Stimulated activated CD8-positive, alpha-beta memory T cell treated with anti-CD3 and anti-CD28 coated beads, Interleukin-15, amount 100 ng/mL, for 1 hour (primary cell): ENCODE measurements at places on chromosomes 3 and 15.

- DNase-seq = no peak
These were observed 7.4 kb downstream of the PRSS50 start for GRCh38 chr3:46710229-46710628.

GRCh38 chr3:41419809-41420208 lies 220.5 kb downstream of the CTNNB1 start:
- DNase-seq = no peak

- DNase-seq = no peak
These were observed 124.3 kb downstream of the CHCHD6 start for GRCh38 chr3:126828306-126828705.

- no peak for DNase-seq
These were observed 158.6 kb downstream of the ADAM10 start for GRCh38 chr15:58590926-58591325.

DNA sequence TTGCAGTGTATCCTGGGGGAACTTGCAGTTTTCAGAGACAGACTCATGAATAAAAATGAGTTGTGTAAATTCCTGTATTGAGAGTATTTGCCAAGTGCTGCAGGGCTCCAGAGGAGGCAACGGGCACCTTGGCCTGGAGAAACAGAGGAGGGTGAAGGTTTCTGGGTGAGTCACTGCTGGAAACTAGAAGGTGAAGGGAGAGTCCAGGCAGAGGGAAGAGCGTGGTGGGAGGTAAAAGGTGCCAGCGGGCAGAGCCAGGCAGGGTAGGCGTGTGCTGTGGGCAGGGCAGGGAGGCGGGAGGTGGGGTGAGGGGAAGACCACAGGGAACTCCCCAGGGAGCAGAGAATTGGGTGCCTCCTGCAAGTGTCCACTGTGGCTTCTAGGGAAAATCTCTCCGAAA lies 120.8 kb downstream of the SLCO3A1 start:
- DNase-seq = no peak

- DNase-seq = no peak
These were observed 42.9 kb upstream of the TSC22D2 start for GRCh38 chr3:150365132-150365604.

DNA sequence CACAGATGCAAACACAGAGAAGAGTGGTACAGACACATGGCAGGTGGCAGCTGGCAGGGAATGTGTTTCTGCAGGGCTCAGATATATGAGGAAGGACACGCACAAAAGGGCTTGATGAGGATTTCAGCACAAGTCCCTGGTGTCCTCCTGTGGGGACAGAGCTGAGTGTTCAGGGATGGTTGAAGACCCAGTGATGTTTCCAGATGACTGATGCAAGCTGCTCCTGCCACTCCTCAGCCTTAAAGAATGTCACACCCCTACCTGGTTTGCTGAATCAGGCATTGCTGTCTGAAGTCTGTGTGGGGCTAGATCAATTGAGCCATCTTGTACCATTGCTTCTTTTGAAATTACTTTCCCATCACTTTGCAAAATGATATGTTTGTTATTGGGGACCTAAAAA lies 40.2 kb downstream of the TNFAIP8L3 start:
- DNase-seq = no peak

- DNase-seq = no peak
These were observed 16.1 kb downstream of the ZDHHC23 start for GRCh38 chr3:113963879-113964278.

GRCh38 chr15:35320158-35320780 lies 225.7 kb downstream of the DPH6 start:
- no peak for DNase-seq

DNA sequence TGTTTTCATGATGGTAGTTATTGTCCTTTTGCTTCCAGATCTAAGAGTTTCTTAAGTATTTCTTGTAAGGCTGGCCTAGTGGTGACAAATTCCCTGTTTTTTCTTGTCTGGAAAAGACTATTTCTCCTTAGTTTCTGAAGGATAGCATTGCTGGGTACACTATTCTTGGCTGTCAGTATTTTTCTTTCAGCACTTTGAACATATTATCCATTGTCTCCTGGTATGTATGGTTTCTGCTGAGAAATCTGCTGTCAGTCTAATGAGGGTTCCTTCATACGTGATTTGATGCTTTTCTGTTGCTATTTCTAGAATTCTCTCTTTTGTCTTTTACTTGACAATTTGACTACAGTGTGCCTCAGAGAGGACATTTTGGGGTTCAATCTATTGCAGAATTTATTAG lies 134.3 kb downstream of the CGGBP1 start:
- DNase-seq = no peak

DNA sequence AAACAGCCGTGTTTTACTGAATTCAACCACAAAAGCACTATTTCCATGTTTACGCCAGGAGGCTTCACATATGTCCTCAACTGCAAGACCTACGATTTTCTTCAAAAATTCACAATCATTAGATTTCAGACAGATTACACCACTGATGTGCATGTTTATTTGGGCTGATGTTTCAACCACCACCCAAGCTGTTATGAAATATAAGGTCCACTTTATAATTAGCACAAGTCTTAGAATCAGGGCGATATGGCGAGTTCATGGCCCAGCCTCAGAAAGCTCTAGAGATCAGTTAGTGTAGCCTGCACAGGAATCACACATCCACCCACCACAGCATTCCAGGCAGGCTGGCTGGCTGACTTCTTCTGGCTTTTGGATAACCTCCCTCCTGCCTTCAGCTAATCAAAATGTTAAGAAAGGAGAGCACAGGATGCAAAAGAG lies 15.4 kb downstream of the SH3BP5 start:
- DNase-seq = no peak

DNA sequence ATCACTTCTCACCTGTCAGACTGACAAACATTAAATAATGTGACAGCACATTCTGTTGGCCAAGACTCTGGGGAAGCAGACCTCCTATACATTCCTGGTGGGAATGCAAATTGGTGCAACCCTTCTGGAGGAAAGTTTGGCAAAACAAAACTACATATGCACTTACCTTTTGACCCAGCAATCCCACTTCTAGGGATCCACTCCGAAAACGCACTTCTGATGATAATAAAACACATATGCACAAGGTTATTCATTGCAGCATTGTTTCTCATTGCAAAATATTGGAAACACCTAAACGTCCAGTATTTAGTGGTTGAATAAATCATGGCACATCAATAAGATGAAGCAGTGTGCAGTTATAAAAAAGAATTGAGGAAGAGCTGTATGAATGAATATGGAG lies 145.5 kb upstream of the ABHD17C start:
- no peak for DNase-seq

DNA sequence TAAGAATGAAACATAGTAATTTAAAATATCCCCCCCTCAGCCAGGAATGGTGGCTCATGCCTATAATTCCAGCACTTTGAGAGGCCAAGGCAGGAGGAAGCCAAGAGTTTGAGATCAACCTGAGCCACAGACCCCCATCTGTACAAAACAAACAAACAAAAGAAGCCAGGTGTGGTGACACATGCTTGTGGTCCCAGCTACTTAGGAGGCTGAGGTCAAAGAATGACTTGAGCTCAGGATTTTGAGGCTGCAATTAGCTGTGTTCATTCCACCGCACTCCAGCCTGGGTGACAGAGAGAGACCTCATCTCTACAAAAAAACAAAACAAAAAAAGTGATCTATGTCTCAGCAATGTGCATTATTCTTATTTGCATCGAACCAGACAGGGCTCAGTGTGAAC lies 800.8 kb downstream of the MCTP2 start:
- DNase-seq = no peak

GRCh38 chr3:126523745-126524428 lies at the start of gene CHST13:
Gene CHST13 (plus strand): TSS chr3:126524155. CDS start chr3:126524333, 178 bp downstream.
- DNase-seq = no peak

DNA sequence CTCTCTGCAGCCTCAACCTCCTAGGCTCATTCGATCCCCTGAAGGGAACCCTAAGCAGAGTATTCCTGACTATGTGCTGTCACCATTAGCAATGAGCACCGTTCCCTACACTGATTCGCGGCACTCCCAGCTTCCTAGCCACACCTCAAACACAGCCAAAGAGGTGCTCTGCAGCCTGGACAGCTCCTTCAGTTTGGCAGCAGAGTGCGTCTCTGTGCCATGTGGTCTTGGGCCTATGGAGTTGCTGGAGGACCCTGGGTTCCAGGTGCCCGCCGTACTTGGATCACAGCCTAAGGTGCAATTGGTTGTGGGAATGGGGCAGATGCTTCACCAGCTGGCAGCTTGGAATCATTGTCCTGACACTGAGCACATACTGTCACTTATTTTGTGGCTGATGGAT lies 17.3 kb upstream of the IL12A start:
- DNase-seq = no peak

DNA sequence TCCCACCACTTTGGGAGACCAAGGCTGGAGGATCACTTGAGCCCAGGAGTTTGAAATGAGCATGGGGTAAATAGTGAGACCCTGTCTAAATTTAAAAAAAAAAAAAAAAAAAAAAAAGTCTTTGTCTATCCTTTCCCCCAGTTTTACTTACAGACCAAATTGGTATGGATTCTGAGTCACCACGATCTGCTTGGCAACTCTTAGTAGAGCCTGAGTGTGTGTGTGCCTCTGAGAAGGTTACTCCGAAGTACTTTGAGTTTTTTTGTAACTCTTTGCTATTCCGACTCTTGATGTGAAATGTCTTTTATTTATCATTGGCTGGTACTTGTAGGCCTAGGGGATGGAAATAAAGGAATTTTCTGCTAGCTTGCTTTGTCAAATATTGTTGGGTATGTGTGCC lies 63.3 kb downstream of the RBM6 start:
- no peak for DNase-seq

GRCh38 chr15:62241135-62241770 lies 76.2 kb upstream of the C2CD4B start:
- DNase-seq = no peak

- no peak for DNase-seq
These were observed 7.3 kb downstream of the ALPK3 start for GRCh38 chr15:84824260-84825007.

GRCh38 chr3:120244834-120245225 lies 40.2 kb downstream of the GPR156 start:
- no peak for DNase-seq
